Activated T-cell treated with anti-CD3 and anti-CD28 coated beads, Interleukin-2, amount 50 U/mL, for 72 hours (primary cell): ENCODE measurements at places on chromosomes 6 and 20. TPM values are rescaled to one million over a fixed set of nuclear protein-coding genes. Genes with fewer than 3 reads are reported as not detected.

DNA sequence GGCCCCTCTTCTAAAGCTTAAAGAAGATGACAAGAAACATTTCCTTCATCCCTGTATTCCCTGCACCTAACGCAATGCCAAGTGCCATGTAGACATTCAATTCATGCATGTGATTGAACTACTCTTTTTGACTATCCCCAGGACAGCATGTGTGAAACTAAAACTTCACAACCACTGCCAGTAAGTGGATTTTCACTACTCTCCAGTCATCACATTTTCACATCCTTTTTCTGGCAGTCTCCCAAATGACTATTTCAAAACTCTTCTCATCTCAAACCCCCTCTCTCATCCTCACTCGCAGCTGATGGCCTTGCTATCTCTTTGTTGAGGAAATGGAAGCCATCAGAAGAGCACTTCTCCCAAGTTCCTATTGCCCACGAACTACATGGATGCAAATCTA is 122.6 kb downstream of the OPRM1 start:
- DNase-seq: no peak

- DNase-seq: peak; percentile 62
Observed at GRCh38 chr6:167047554-167047953, 48.4 kb downstream of the CEP43 start.

- no peak for DNase-seq
Observed at GRCh38 chr6:4270776-4271175, 135.4 kb upstream of the ECI2 start.

DSP gene
- 0.48 TPM for total RNA-seq
